ENCODE measurements at places on chromosomes 2 and 18.

DNA sequence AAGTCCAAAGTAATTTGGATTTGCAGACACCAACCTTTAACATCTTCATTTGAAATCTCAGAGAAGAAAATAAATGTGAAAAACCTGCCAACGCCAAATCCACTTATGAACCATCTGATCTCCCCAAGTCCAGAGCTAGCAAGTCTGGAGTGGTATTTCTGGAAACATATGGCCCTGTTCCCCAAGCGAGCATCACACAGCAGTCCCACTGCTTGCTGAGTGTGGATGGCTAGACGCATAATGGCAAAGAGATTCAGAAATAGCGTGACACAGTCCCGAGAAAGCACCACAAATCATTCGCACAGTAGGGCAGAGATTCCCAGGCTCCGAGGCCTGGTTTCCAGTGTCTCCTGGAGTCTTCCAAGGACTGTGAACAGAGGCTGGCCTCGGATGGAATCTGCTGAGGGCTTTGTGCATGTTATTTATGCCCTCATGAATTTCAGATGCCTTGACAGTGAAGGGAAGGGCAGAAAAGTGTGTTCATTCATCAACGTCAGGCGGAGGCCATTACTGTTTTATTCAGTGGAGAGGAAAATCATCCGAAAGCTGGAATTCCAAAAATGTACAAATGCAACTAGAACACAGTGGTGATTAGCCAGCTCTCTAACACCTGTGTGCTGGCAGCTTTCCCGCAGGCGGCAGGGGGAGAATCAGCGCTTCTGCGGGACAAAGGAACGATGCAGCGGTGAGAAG is 417.0 kb downstream of the EIPR1 start:
- DNase-seq: no peak

DNA sequence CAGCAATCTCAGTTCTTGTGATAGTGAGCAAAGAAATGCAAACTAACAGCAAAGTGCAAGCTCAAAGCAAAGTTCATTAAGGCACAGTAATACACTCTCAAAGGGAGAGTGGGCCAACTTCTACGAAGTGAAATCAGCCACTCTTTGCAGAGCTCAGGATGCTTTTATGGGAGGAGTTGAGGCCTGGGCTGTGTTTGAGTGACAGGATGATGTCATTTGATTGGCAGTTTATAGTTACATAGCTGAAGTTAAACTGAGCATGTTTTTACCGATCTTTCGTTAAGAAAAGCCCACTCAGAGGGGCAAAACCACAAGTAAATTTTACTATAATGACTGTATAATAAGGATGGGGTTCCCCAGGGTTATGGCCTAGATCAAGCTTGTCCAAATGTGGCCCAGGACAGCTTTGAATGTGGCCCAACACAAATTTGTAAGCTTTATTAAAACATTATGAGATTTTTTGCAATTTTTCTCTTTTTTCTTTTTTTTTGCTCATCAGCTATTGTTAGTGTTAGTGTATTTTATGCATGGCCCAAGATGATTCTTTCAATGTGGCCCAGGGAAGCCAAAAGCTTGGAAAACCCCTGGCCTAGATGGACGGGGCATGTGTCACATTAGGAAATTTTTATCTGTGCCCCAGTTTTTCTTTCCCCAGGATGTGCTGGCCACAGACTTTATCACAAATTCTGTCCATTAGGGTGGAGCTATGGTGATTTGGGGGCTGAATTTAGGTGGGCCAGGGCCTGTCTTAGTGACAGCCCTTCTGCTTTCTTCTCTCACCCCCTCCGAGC is 8.3 kb upstream of the DNAH7 start:
- no peak for DNase-seq

DNA sequence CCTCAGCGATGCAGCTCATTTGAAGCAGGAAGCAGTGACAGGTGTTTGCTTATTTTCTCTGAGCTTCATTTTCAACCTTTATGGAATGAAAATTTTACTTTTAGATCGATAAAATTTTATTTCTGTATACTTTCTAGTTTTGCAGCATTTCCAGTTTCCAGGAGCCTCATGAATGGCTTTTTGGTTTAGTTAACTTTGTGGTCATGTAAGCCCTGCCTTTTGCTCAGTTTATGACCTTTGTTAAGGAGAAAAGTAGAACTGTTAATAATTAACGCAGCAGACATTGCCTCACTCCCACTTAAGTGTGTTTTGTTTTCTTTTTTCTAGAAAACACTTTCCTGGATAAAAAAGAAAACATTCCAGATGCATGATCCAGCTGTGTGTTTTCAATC is 4.4 kb upstream of the FARP2 start:
- DNase-seq: no peak

GRCh38 chr2:176085120-176085788 is 1.5 kb upstream of the EVX2 start:
- no peak for DNase-seq

GRCh38 chr2:169237286-169237685 is 125.0 kb downstream of the LRP2 start:
- DNase-seq: no peak

DNA sequence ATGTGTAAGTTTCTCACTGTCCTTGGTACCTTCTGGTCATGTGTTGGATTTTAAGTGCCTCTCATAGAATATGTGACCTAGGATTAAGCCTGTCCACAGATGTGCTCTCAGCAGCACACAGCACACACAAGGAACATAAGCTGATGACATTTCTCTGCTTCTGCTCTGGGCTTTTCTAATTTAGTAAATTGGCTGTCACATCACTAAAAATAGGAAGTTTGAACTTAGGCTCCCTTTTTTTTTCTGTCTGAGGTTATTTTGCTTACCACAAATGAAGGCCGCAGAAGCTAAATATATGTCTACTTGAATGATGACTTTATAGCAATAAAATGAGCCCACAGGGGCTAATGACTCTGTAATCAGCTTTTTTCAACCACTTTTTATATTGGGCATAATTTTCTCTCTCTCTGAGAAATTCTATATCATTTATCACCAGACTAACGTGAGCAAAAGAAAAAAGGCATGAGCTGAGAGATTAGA is 150.2 kb upstream of the KLHL14 start:
- DNase-seq: no peak

DNA sequence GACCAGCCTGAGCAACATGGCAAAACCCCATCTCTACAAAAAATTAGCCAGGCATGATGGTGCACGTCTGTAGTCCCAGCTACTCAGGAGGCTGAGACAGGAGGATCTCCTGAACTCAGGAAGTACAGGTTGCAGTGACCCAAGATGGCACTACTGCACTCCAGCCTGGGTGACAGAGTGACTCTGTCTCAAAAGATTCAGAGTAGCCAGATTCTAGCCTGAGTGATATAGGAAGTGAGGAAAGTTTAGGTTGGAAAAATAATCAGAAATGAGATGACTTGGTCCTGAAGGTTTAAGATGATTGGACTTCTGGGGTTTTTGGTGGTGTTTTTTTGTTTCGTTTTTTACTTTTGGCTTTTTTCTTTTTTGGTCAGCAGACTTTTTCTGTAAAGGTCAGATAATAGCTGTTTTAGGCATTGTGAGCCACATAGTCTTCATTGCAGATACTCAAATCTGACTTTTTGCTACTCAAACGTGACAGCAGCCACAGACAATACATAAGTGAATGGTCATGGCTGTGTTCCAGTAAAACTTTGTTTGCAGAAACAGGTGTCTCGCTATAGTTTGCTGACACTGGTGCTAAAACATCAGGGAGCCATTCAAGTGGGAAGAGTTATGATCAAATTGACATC is 104.1 kb upstream of the UBXN4 start:
- DNase-seq: no peak

- DNase-seq: no peak
Measured at GRCh38 chr2:17878281-17879136, at the start of gene KCNS3. KCNS3 (plus strand) TSS chr2:17878667; CDS start chr2:17931009, 52,342 bp downstream.

DNA sequence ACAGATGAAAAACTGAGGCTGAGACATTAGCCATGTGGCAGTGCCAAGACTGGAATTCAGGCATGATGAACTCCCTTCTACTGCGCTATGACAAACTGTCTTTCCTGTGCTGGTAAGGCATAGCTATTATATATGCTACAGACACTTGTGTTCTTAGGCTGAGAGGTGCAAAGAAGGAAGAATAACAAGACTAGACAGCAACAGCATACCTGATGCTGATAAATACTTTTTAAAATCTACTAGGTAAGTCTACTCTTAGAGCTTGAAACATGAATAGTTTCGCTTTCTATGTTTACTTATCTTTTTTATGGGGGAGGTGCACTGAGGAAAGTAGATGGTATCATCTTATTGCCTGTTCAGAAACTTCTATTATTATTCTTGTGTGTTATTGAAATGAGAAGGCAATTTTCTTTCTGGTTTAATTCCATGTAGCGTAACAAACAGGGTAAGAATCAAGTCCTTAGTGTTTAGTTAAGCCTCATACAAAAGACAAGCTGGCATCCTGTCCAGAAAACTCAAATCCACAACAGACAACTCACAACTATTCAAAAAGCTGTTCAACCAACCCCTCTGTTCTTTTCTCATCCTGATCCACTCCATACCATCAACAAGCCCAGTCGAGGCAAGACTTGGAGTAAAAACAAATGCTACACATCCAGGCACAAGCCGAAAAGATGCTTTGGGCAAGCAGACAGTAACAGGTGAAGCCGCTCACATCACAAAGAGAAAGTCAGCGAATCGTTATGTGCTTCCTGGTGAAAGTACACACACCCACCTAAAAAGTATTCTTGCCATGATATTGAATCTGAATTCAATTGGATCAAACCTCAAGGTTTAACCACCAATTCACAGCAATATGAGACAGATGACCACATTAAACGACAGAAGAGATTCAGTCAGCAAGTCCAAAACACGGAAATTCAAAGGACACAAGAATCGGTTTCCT is 1.5 kb downstream of the TTC32 start:
- no peak for DNase-seq

DNA sequence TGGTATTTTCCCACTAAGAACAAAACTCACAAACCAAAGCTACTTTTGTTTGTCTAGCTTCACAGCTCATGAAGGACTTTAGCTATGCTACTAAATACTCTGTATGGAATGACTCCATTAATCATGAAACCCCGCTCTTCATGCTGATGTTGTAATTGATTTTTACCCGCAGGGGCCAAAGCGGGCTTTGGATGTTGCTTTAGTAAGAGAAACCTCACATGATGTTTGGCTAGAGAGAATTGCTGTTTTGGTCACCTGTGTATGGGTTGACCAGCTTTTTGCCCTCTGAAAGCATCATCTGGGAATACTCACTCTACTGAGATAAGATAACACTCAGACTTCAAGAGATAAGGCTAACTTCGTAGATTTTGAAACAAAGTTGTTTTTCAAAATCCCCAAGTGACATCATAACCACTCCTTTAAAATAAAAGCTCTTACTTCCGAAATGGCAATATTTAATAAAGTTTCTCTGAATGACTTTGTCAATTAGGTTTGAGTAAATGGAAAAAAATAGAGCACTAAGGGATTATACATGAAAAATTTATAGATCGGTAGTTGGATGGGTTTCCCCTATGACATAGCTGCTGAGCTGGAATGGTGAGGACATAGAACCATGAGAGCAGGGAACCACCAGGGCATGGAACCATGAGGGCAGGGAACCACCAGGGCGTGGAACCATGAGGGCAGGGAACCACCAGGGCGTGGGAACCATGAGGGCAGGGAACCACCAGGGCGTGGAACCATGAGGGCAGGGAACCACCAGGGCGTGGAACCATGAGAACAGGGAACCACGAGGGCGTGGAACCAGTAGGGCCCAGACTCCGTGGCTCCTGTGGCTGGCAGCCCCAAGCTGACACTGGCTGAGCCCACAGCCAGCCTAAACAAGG is 31.9 kb downstream of the ACKR3 start:
- peak; percentile 45 for DNase-seq

- DNase-seq: no peak
Measured at GRCh38 chr2:138485019-138485418, 16.6 kb upstream of the SPOPL start.

All from GM12878 (cell line).